Ovary (tissue), 10 donors: ENCODE measurements at places on chromosomes 1 and 21.

- DNase-seq: no peak
Observed at GRCh38 chr1:151940541-151940940, 31.2 kb upstream of the THEM4 start.

DNA sequence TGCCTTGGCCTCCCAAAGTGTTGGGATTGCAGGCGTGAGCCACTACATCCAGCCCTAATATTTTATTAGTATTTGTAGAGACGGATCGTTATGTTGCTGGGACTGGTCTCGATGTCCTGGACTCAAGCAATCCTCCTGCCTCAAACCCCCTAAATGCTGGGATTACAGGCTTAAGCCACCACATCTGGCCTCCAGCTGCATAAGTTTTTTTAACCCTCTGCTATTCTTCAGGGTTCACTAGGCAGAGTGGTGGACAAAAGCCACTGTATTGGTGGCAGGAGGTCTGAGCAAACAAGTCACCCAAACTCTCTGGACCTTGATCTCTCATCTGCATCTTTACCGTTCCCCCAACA, 10.1 kb upstream of the CLIC4 start:
- DNase-seq: no peak

- no peak for DNase-seq
Observed at GRCh38 chr1:216847397-216848036, 124.3 kb upstream of the ESRRG start.

DNA sequence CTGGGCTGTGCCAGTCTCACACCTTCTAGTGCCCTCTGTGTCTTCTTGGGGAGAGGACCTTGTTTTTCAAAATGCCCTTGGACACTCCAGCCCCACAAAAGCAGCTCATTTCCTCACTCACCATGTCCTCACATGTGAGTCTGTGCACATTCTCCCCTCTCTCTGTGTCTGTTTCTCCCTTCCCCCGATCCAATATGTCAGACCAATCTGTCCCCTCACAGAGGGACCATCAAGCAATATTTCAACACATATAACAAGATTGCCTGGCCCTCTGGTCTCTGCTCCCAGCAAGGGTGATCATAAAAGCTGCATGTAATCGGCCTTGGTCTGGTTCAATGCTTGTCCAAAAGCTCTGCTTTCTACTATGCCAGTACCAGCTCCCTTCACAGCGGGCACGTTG, 261.2 kb downstream of the MATN1 start:
- no peak for DNase-seq

DNA sequence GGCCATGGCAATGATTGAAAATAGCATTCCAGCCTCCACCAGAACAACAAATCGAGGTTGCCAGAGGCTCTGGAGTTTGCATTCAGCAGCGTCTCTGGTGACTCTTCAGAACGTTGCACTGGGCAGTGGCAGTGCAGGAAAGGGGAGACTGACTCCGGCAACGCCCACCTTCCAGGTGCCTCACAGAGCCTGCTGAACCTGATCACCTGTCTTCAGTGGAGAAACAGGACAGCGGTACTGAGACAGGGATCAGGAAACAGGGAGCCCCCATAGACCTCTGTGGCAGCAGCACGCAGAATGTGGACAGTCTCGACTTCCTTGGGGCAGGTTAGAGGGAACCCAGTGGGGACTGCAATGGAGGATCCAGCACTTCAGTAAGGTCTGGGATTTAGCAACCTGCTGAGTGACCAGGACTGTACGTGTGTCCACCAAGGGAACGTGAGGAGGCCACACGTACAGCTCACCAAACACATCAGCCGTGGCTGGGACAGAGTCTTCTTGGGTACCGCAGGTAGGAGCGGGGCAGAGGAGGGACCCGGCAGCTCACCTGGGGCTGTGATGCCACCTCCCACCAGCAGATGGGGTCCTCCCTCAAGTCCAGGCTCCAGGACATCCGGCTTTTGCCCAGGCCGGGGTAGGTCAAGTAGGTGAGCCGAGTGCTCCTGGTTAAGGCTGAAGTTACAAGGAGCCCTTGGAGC, 128.6 kb downstream of the PRDM2 start:
- DNase-seq: peak; percentile 55

GRCh38 chr21:34630536-34631143, 15.7 kb upstream of the RCAN1 start:
- DNase-seq: no peak

- DNase-seq: no peak
Observed at GRCh38 chr1:51285055-51285454, 45.3 kb downstream of the TTC39A start.

GRCh38 chr1:12229835-12230548, at the start of gene VPS13D:
Gene VPS13D (plus strand): TSS chr1:12230030. CDS start chr1:12234267, 4,237 bp downstream.
- DNase-seq: peak; percentile 77

DNA sequence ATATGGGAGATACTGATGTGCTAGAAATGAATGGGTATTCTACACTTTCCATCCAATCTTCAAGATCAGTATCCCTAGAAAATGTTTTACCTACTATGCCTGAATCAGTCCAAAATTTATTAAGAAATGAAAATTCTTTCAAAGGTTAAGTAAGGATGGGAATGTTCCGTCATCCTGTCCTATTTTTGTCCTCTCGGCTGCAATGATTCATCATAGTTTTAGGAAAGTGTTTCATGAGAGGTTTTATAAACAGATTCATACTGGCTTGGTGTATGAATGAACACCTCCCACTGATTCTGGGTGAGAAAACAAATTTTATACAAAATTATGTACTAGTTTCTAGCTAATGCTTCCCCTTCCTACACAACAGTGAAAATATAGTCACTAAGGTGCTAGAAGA, 504.6 kb upstream of the NR5A2 start:
- no peak for DNase-seq

GRCh38 chr1:998745-998994, 1.2 kb downstream of the HES4 start:
- DNase-seq: no peak

GRCh38 chr1:66339944-66340343, 194.0 kb upstream of the SGIP1 start:
- DNase-seq: no peak

DNA sequence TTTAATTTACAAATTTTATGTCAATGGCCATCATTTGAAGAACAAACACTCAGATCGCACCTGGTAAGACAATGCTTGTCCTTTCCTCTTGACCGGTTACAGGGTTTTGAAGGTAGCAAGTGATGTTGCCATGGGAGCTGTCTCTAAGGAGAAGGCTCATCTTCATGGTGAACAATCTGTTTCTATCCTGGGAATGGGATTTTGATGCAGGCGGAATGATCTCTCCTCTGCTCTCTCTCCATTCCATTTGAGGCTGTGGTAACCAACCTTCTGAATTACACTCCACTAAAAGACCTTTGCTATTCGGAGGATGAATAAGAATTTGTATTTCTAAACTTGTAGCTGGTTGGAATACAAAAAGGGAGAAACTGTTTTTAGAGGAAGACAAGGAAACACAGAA, 57.9 kb upstream of the SLC5A9 start:
- no peak for DNase-seq

GRCh38 chr1:154431586-154432373, 26.6 kb downstream of the IL6R start:
- no peak for DNase-seq

- no peak for DNase-seq
Observed at GRCh38 chr1:30446508-30446907, 276.9 kb downstream of the MATN1 start.

DNA sequence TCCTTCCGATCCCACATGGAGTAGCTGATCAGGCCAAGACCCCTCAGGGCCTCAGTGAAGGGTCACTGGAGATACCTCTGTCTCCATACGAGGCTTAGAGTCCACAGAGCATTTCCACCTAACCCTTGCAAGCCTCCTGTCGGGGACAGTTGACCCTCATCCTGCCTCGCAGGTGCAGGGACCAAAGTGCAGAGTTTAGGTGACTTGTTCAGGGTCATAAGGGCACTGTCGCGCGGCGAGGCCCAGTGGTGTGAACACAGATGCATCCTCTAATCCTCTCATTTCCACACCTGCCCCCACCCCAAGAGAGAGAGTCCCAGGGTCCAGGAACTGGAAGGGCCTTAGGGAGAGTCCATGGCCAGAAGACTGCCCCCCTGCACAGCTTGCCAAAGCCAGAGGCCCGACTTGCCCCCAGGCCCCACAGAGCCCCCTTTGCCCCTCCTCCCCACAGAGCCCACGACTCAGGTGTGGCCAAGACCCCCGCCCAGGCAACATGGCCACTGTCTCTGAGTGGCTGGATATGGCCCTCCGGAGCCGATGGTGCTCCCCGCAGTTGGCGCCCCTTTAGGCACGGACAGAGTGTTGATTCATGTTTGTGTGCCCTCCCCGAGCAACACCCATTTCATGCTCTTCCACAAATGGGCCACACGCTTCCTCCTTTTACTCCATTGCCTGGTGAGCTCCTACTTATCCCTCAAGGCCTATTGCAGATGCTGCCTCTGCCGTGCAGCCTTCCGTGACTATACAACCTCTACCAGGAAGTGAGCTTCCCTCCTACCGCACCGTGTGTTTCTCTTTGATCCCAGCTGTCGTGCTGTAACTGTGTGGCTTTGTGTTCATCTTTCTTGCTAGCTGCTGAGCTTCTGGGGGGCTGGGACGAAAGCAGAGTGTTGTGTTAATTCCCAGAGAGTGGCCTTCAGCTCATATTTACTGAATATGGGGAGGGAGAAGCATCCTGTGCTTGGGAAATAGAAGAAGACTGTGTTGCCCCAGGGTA, 1.7 kb downstream of the TRPM2 start:
- DNase-seq: no peak

- no peak for DNase-seq
Observed at GRCh38 chr21:28769683-28770082, 223.0 kb downstream of the LTN1 start.

DNA sequence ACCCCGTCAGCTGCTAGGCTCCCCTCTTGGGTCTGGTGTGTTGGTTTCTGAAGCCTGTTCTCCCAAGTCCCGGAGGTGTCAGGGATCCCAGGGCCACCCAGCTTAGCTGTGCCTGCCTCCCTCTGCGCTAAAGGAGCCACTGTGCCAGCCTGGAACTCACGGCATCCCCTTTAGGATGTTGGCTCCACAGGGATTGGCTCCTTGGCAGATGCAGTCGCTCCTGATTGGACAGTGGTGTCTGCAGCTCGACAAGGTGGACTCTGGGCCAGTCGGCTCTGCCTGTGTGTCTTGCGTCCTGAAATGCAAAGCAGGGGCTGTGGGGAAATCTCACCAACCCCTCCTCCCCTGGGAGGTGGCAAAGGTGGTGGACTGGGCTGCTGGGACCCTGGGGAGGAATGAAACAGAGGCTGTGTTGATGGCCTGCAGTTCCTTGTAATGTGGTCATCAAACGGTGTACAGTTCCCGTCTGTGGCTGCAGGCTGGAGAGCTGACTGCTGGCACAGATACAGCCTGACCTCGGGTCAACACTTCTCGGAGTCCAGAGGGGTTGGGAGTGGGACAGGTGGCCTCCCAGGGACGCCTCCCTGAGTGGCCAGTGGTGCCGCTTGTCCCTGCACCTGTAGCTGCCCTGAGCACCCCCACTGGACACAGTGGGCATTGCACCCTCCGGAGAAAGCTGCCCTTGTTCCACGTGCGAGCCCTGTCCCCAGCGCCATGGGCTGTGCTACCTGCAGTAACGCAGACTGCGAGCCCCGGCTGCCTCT, 11.5 kb upstream of the KCNAB2 start:
- no peak for DNase-seq

DNA sequence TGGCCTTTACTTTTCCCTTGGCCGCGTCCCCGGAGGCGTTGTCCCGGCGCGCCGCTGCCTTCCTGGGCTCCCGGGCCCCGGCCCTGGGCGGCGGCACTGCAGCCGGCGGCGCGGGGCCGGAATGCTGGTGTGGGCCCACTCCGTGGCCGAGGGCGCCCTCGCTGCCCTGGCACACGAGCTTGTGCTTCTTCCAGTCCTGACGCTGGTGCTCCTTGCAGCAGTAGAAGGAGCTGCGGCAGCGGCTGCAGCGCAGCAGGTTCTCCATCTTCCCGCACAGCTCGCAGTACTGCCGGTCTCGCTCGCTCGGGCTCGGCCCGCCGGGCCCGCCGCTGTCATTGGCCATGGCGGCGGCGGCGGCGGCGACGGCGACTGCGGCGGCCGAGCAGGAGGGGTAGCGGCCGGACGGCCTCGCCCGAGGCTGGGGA, 529 bp downstream of the EGLN1 start:
- peak; percentile 35 for DNase-seq

GRCh38 chr1:67332653-67333529, 25.2 kb downstream of the IL12RB2 start:
- no peak for DNase-seq

GRCh38 chr1:100483230-100483629, 54.7 kb upstream of the GPR88 start:
- DNase-seq: no peak

GRCh38 chr21:32349333-32349944, 43.4 kb downstream of the URB1 start:
- no peak for DNase-seq

DNA sequence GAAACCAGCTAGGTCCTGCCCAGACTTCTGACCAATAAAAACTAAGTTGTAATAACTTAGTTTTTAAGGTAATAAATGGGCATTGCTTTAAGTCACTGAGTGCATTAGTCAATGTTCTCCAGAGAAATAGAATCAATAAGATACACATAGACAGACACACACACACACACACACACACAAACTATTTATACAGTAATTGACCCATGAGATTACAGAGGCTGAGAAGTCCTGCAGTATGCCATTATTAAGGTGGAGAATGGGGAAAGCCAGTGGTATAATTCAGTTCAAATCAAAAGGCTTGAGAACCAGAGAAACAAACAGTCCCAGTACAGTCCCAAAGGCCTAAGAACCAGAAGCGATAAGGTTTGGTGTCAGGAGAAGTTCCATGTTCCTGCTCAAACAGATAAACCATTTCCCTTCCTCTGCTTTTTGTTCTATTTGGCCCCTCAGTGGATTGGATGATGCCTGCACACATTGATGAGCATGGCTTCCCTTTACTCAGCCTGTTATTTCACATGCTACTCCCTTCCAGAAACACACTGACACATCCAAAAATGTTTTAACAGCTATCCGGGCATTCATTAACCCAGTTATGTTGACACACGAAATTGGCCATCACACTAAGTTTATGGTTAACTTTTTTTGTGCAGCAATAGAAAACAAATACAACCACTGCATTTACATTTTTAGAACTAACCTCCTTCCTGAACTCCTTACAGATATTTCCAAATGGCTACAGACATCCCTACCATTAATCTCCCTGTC, 828.2 kb upstream of the NCAM2 start:
- no peak for DNase-seq

GRCh38 chr1:179038528-179039281, 13.0 kb downstream of the FAM20B start:
- DNase-seq: no peak
